ENCODE measurements at places on chromosomes 2 and 18.

DNA sequence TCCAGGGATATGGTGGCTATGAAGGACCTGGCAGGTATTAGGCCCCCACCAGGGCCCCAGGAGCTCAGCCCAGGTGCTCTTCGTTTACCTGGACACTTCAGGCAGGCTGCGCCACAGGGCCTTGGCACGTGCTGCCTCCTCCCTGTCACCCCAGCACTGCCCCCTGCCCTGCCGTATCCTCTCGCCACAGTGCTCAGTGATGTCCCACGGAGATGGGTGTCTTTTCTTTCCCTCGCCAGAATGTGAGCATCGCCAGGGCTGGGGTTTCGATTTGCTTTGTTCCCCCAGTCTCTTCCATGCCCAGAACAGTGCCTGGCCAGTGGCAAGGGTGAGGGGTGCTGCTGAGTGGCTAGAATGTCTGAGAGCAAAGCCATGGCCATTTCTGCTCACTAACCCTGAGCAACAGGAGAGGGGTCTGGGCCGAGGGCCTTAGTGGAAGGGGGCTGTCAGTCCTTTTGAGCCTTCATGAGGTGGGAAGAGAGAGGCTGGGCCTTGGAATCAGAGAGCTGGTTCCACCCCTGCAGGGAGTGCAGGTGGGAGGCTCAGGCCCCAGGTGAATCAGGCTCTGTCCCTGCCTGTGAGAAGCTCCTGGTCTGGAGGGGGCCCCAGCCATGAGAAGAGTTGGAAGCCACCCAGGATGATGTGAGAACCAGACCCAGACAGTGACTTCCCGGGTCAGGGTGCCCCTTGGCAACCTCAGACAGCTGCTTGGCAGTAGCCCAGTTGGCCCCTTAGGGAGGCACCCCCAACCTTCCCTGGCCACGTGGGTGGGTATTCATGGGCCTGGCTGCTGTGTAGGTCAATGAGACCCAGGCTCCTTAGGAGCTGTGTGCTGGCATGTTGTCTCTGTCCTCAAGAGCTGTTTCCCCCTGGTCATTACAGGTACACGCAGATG, 129.9 kb upstream of the HS6ST1 start:
- DNase-seq: no peak

DNA sequence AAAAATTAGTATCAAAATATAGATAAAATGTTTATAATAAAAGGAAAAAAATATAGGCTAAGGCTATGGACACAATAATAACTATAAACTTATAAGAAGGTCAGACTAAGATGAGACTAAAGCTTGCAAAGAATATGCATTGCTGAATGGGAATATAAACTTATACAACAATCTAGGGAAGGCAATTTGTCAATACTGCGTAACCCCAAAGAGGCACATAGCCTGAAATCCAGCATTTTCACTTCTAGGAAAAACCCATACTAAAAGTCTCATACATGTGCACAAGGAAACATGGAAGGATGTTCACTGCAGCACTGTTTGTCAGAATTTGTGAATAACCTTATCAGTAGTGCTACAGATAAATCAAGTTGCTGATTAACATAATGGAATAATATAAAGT, 45.5 kb downstream of the FANCL start:
- DNase-seq: no peak

GRCh38 chr18:3083766-3084165, 70.8 kb upstream of the LPIN2 start:
- DNase-seq: no peak

DNA sequence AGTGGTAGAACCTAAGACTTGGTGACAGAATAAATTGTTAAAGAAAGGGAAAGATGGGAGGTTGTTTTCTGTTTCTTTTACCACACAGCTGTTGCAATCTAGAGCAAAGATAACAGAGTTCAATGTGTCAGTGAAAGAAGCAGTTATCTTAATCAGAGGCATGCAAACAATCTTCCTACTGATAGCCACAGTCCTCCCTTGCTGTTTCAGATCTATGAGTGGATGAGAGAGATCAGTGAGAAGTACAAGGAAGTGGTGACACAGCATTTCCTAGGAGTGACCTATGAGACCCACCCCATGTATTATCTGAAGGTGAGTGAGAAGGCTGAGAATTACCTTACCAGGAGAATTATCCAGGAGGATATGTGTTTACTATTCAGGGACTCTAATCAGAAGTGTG, 15.9 kb downstream of the CPO start:
- no peak for DNase-seq

DNA sequence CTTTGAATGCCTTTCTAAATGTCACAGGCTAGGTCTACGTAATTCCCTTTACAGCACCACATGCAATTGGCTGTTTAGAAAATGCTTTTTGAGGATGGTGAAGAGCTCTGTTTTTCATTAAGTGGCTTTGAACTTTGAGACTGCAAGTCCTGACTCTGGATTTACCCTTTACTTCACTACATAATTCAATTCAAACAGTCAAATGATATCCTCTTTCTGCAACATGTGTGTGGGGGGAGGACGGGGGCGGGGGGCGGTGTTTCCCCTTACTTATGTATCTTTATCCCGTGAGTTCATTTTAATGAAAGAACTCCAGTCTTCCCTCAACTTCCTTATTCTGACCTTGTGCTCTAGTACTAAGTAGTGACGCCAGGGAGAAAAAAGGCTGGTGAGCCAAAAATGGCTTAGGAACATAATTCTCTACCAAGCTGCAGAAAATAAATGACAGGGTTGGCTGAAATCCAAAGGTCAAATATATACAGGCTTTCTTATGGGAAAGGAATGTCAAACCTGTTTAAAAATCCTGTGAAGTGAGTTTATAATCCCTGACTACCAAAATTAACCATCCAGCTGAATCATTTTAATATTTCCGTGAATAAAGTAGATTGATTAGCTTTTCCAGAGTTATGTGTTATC, 119.6 kb downstream of the SLC8A1 start:
- DNase-seq: peak; percentile 90

GRCh38 chr2:226655871-226656270, 143.7 kb downstream of the IRS1 start:
- no peak for DNase-seq

DNA sequence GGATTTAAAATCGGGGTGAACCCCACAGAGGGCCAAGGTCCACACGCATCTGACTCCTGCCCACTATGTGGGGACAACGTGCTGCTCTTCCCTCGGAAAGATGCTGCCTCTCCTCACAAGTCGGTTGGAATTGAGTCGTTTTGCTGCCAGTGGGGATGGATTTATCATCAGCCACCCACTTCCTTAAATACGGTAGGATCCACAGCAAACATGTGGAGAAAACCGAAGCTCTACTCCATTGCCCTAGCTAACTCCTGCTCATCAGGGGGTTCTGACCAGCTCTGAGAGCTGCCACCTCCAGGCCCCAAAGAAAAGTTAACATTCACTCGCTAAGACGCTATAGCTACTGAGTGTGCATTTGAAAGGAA, 80.9 kb downstream of the CHRNA1 start:
- peak; percentile 63 for DNase-seq

DNA sequence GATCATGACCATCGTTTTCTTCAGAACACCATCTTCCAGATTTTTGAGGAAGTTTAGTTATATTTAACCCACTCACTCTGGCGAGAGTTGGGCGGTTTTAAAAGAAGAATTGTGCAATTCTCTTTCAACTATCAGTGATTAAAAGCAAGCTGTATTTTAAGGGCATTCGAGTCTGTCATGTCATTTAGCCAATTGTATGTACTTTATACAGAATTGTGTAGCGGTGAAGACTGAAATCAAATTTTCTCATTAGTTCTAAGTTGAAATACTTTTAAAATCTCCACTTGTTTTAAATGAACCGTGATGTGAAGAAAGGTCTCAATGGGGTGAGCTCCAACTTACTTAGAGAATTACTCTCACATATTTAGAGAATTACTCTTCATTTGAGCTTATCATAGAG, 214.6 kb upstream of the DTNA start:
- no peak for DNase-seq

DNA sequence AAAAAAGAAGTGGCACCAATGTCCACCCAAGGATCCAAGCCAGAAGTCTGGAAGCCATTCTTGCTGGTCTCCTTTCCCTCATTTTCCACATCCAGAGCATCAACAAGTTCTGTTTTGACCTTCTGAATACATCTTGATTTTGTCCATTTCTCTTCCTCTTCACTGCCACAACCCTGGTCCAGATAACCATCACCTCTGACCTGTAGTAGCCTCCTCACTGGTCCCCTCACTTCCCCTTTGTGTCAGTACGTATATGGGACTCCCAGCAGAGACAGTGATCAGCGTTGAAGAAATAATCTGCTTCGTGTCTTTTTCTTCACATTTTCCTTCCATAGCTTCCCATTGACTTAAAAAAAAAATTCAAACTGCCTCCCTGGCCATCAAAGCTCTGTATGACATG, 109.3 kb upstream of the SP5 start:
- no peak for DNase-seq

DNA sequence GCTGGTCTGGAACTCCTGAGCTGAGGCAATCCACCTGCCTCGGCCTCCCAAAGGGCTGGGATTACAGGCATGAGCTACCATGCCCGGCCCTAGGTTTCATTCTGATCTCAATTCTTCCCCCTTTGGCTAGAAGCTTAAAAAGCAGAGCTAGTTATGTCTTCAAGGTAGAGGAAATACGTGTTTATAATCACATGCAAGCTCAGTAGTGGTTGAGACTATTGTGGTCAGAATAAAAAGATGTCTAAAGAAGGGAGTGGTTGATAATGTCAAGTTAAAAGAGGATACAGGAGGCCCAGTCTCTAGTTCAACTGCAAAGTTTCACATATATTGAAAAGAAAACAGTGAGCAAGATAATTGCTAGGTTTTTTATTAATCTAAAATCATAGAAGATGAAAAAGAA, 807.8 kb upstream of the ACVR2A start:
- no peak for DNase-seq

DNA sequence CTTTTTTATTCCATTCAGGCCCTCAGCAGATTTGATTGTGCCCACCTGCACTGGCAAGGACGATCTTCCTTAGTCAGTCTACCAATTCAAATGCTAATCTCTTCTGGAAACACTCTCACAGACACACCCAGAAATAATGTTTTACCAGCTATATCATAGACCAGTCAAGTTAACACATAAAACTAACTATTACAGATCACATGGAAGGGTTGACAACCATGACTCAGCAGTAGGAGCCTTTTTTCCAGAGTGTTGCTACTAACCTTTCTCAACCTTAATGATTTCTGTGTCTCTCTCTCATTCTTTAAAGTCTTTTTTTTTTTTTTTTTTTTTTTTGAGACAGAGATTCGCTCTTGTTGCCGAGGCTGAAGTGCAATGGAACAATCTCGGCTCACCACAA, 143.5 kb upstream of the MSH6 start:
- DNase-seq: no peak

- DNase-seq: no peak
Measured at GRCh38 chr2:143787674-143788073, 658.5 kb downstream of the ARHGAP15 start.

DNA sequence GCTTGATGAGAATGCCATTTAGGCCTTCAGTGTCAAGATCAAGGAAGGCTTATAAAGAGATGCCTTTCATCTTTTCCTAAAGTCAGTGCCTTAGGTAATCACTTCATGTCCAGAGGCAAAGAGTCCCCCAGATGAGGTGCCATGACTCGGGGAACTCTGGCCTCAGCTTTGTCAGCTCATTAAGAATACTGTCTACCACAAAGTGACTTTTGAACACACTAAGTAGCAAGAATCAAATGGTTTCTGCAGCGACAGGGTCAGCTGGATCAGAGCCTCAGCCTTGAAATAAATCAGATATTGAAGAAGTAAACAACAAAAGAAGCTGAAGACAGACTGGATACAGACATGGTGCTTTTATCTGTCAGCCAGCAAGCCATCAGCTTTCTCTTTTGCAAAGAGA, 120.1 kb upstream of the SLC39A10 start:
- no peak for DNase-seq

DNA sequence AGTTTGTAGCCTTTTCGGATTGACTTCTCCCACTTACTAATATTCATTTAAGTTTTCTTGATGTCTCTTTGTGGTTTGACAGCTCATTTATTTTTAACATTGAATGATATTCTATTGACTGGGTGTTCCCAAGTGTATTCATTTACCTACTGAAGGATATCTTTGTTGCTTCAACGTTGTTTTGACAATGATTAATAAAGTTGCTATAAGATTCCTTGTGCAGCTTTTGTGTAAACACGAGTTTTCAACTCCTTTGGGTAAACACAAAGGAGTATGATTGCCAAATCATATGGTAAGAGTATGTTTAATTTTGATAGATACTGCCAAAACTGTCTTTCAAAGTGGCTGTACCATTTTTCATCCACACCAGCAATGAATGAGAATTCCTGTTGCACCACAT, 1200.9 kb downstream of the DSC3 start:
- DNase-seq: no peak

- DNase-seq: no peak
Measured at GRCh38 chr2:53378791-53379190, 388.8 kb upstream of the CHAC2 start.

GRCh38 chr2:7940723-7941122, 741.1 kb upstream of the ID2 start:
- no peak for DNase-seq

- no peak for DNase-seq
Measured at GRCh38 chr18:10044054-10044453, 130.2 kb downstream of the VAPA start.

GRCh38 chr2:157572725-157573124, 55.9 kb downstream of the ACVR1C start:
- no peak for DNase-seq
